ENCODE measurements at places on chromosomes 2 and 18.
A peak's percentile ranks its signal among the peaks of the same experiment; 100 is the strongest.

- DNase-seq, result no peak
Measured at GRCh38 chr2:50831676-50832075, 200.3 kb downstream of the NRXN1 start.

- DNase-seq, result no peak
Measured at GRCh38 chr2:28343184-28343942, 49.3 kb upstream of the FOSL2 start.

DNA sequence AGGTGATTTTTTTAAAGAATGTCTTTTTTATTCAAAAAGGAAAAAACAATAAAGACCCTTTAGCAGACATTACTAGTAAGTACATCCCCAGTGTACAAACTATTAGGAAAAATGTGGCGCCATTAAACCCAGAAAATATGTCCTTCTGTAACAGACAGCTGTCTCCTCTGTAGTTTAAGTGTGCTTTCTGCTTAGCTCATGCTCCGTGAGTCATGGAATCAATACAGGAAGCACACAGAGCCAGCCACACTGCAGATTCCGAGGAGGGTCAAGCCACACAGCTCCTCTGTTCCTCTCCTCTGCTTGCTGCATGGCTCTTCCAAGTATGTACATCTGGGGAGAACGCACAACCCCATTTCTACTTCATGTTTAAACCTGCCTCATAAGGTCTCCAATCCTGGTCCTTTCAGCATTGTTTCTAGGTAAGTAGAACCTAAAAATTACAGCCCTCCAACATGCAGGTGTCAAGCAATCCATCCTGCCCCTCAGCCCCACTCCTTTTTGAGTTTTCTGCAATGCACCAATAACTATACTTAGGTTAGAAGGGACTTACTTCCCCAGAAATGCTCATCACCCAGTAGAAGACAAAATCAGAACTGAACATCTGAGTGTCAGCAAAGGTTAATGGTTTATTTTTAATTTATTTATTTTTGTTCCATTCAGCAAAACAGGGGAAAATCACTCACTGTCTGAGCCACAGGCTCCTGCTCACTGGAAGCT lies 37.5 kb downstream of the ACVR1 start:
- DNase-seq, result peak; percentile 64

DNA sequence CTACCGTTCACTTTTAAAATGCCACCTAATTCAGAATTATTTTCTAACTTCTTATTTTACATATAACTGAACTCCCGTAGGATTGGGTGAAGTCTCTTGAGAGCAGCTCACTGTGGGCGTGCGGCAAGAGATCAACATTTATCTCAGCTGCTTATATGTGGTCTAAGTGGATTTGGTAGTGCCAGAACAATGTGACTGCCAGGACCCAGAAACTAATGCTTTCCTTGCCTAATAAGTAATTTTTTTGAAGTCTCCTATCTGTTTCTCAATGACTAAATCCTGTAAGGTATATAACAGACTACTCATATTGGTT lies 11.2 kb upstream of the NFE2L2 start:
- no peak for DNase-seq

DNA sequence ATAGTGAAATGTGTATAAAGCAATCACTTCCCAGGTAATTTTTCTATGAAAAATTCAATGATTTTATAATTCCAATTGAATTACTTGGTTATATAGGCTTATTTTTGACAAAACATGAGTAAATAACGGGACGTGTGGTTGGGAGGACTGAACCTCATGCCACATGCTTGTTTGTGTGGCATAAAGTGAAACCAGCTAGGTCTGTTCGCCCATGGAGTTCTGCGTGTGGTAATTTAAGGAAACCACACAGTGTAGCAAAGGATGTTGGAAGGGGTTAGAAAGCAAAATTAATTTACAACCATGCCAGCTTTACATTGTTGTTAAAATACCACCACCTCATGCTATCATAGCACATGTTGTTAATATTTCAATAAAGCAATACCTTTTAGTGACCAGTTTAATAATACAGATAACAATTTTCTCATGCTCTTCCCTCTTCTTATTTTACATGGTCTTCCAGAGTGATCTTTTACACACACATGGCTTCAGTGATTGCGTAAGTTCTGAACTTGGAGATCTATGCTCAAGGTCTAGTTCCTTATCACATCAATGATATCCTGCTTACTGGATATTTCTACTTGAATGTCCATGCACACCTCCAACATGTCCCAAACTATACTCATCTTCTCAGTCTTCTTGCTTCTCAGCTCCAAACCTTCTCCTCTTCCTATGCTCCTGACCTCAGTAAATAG lies 156.4 kb upstream of the ITGA4 start:
- no peak for DNase-seq

DNA sequence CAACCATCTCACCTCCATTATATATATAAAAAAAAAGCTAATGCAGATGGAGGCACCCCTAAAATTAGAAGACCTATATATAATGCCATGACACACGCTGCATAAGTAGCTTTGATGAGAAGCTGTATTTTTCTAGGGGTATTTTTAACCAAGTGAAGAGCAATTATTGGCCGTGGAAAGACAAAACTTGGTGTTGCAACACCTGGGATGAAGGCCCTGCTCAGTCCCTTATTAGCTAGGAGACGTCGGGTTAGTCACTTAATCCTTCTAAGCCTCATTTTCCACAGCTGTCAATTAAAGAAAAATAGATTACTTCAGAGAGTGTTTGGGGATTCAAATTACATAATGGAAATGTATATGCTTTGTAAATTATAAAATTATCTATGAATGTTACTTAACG lies 63.0 kb downstream of the WDR75 start:
- no peak for DNase-seq

DNA sequence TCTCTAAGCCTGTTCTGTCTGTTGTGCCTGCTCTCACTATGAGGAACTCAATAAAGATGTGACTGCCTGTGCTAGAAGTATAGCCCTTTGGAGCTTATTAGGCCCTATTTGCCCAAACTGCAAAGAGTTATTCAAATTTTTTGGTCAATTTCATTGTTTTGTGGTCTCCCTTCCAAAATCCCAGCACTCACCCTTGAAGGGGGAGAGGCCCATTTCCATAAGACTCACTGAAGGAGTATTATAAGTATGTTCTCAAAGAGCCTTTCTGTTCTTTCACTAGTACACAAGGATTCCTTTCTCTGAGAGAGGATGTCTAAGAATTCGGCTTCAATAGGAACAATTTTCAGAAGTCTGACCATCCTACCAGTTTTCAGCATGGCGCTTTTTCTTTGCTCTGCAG lies 641.9 kb upstream of the REG3G start:
- DNase-seq, result no peak

GRCh38 chr2:47272031-47272864 lies 117.1 kb upstream of the STPG4 start:
- DNase-seq, result no peak

DNA sequence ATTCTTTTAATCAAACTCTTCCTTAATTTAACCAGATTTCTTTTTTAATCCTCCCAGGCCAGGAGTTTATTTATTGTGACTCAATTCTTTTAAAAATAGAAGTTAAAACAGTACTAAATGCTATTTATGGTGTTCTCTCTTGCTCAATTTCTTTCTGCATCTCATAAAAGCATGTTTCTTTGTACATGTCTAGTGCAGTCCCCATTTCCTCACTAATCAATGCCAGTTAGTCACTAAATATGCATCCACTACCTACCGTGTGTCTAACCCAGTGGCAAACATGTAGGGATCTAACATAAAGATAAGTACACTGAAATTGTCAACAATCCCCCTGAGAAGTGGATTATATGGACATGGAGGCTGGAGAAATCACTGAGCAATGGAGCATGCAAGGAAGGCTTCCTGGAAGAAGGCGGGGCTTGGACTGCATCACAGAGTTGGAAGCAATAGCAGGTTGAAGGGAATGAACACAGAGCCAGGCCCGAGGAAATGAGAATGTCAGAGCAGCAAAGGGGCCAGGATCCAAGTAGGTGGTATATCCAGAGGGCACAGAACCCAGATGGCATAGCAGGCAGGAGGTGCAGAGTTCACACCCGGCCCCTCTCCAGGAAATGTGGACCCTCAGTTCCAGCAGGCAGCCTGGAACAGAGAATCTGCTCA lies 105.3 kb upstream of the FOSL2 start:
- no peak for DNase-seq

GRCh38 chr2:163213661-163214081 lies 375.1 kb upstream of the KCNH7 start:
- DNase-seq, result no peak

- DNase-seq, result no peak
Measured at GRCh38 chr2:178865146-178865936, 58.1 kb upstream of the TTN start.

DNA sequence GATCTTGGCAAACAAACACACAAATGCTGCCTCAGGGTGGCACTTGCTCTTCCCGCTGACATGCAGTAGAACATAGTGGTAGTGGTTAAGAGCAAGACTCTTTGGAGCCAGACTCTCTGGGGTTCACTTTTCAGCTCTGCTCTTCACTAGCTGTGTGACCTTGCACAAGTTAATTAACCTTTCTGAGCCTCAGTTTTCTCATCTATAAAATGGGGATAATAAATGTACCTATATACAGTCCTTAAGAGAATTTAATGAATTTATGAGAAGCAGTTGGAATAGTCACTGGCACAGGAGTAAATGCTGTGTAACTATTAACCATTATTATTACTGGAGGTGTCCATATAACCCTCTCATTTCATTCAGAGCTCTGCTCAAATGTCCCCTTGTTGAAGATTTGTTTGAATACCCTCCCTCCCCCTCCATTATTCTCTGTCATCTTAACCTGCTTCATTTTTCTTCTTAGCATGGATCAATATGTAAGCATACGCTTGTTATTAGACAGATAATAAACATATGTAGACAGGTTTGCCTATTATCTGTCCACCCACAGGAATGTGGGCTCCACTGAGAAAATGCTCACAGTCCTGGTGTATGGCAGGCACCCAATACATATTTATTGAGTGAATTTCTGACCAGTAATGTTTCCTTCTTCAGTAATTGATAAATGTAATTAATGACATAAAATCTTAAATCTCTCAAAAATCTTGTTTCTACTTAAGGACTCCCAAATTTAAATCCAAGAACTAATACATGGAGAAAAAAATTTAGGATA lies 64.5 kb downstream of the TSPYL6 start:
- no peak for DNase-seq

DNA sequence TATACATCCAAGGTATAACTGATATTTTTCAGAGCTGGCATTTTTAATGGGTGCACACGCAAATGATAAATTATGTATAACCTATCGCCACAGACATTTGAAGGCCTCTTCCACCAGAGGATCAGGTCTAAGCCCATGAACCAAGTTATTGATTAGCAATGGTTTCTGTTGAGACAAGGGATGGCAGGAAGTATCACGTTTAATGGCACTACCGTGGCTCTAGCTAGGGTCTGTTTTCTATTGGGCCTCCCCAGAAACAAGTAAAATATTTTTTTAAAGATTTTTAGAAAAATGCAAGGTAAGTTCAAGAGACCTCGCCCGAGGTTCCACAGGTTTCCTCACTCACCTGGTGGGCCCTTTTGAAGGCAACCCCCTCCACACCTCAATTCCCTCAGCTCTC lies 667 bp downstream of the GFPT1 start:
- DNase-seq, result no peak

GRCh38 chr18:78868330-78869316 lies 111.0 kb upstream of the SALL3 start:
- no peak for DNase-seq

DNA sequence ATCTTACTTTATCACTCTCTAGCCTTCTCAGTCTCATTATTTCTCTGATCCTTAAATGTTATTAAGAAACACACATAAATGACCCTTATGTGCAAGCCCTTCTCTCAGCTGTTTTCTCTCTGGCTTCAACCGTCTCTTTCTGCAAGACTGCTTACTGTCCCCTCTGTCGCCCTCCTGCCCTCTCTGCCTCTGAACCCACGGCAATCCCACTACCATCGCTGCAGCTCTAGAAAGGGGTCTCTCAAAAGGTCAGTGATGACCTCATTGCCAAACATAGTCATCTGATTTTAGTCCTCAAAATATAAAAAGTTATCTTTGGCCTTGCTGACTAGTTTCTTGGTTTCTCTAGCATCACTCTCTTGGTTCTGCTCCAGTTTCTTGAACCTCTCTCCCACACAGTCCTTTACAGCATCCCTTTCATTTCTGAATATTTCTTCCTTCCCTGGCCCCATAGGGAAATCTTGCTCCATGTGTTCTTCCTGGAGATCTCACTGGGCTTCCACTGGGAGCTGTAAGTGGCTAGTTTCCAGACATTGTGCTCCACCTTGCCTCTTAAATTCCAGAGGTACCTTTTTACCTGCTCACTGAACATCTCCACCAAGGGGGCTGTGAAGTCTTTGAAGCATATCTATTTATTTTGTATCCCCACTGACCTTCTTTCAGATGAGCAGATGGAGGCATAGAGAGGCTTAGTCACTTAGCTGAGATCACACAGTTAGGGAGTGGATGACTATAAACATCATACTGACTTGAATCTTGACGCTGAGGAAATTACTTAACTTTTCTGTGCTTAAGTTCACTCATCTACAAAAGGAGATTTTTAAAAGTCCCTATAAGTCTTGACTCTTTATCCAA lies 96.2 kb downstream of the PDE1A start:
- DNase-seq, result no peak

GRCh38 chr2:232551250-232551638 lies 755 bp downstream of the EIF4E2 start:
- DNase-seq, result no peak

DNA sequence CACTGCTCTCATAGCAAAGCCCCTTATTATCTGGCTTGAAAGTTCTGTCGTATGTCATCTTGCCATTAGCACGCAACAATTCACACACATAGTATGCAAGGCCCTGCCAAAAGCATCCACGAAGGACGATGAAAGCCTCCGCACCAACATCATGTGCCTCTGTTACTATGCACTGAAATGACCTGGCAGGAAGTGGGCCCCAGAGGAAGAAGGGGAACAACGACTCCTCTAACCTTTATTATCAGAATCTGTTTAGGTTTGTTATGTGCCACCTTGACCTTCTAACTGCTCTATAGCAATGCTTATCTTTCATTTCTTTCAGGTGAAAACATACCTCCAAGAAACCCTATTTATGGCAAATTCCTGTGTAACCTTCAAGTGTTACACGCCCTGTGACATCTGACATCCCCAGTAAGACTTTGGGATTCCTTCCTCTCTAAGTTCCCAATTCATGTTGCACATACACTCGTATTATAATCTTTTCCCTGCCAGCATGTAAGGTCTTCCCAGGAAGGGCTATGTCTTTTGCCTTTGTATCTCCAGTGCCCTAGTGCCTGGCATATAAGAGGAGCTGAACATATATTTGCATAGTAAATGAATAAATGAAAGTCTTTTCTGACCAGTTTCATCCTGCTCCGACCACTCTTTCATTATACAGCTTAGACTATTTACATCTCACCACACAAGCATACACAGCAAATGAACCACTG lies 7.0 kb upstream of the NDUFV2 start:
- no peak for DNase-seq

DNA sequence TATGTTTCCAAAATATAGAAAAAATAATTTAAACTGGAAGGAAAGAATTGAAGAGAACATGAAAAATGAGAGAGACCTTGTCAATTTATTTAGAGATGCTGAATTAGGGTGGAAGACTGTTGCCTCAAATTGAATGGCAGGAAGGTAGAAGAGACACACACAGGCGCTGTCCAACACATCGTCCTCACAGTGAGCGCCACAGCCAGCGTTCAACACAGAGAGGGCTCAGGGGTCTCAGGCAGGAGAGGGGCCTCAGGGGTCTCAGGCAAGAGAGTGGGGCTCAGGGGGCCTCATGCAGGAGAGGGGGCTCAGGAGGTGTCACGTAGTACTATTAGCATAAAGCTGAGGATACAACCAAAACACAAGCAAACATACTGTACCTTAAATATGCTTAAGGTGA lies 65.7 kb downstream of the TMEM18 start:
- no peak for DNase-seq

Data from NCI-H2171 (cell line).